ENCODE measurements at places on chromosomes 5 and 9.

- DNase-seq, result no peak
Measured at GRCh38 chr5:30891660-30892059, 301.8 kb upstream of the CDH6 start.

DNA sequence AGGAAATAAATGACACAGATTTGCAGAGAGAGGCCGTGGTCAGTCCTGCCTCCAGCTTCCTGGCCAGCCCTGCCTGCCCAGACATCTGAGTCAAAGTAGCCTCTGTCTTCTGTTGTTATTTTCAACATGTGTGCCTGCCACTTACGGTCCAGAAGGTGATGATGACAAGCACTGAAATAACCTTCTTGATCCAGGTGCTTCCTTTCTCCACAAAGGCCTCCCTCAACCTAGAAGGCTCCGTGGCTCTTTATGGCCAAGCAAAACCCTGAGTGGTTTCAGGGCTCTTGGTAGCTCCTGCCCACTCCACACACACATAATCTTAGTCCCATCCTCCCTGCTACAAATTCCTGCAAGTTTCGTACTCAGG is 34.1 kb upstream of the SLC6A19 start:
- DNase-seq, result no peak

GRCh38 chr9:113011911-113012381 is at the start of gene ZNF883:
Gene ZNF883, minus strand, starts transcription at chr9:113012192.
- no peak for DNase-seq

GRCh38 chr9:115058175-115058574 is 59.8 kb downstream of the TNC start:
- DNase-seq, result no peak

GRCh38 chr5:33793836-33794549 is 97.8 kb downstream of the ADAMTS12 start:
- no peak for DNase-seq

DNA sequence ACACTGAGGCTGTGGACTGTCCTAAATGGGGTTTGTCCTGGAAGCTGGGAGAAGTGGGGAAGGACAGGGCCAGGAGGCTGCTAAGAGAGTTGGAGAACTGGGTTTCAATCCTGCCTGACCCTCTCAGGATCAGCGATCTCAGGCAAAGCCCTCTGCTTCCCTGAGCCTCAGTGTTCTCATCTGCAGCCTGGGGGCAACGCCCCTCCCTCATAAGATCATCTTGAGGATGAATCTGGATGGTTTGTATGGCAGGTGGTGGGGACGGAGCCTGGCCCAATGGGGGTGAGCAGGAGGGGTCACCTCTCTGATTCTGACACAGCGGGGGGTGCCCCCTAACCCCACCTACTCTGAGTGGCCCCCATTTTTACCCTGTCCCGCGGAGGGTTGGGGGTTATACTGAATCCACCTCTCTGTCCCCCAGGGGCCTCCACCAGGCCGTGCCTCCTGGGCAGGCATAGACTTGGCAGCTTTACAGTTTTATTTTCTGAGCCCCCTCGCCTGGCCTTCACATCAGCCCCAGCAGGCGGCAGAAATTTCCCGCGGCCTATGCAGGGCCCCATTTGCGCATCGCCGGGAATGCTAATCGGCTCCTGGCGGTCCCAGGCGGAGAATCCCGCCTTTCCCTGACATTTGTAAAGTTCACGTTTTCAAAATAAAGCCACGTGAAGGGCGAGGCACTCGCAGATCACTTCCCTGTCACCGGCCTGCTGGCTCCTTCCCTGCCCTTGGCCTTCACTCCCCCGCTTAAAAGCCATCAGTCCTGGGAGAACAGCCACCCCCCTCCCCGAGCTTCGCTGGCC is 17.8 kb upstream of the LAMC3 start:
- DNase-seq, result no peak

GRCh38 chr9:18976221-18976708 is 56.7 kb downstream of the SAXO1 start:
- DNase-seq, result no peak

GRCh38 chr9:106675780-106676179 is 187.2 kb upstream of the ZNF462 start:
- no peak for DNase-seq

- no peak for DNase-seq
Measured at GRCh38 chr5:41795125-41795524, 75.1 kb downstream of the OXCT1 start.

DNA sequence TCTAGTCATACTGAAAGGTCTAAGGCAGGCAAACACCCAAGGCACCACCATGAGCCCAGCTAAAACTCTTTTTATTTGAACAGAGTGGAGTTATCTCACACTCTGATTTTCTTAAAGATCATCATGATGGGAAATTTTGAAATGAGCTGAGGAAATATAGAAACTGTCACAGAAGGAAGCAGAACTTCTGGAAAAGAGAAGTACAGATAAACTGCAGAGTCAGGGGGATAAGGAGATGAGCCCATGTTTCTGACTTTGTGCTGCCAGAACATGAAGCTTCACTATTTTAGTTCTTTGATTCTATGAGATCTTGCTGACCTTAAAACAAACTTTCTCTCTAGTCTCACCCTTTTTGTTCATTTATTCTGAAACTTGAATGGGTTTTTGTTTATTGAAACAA is 406.5 kb upstream of the EDIL3 start:
- no peak for DNase-seq

DNA sequence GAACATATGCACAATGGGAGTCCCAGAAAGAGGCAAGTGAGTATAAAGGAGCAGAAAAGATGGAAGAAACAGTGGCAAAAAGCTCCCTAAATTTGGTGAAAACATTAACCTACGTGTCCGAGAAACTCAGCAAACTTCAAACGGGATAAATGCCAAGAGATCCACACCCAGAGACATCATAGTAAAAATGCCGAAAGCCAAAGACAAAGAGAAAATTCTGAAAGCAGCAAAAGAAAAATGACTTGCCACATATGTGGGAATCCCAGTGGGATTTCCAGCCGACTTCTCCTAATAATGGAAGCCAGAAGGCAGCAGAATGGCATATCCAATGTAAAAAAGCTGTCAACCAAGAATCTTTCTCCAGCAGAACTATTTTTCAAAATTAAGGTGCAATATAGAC is 101.2 kb downstream of the ADAMTS2 start:
- DNase-seq, result no peak

DNA sequence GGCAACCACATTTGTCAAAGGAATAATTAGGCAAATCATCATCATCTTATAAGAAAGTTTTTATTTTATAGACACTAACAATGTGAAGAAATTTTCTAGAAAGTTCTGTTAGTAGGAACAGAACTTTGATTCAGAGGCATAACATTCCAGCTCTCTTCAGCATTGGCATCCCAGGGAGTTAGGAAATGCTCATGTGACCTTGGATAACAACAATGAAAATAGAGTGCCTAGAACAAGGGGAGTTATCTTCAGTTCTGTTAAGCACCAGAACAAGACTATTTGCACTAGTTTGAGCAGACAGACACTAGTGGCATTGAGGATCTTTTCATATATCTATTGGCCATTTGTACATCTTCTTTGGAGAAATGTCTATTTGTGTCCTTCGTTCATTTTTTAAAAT is 7.0 kb upstream of the NMUR2 start:
- no peak for DNase-seq

- DNase-seq, result no peak
Measured at GRCh38 chr5:4246447-4246846, 650.8 kb downstream of the IRX1 start.

GRCh38 chr5:23274171-23274570 is 233.2 kb upstream of the PRDM9 start:
- no peak for DNase-seq

DNA sequence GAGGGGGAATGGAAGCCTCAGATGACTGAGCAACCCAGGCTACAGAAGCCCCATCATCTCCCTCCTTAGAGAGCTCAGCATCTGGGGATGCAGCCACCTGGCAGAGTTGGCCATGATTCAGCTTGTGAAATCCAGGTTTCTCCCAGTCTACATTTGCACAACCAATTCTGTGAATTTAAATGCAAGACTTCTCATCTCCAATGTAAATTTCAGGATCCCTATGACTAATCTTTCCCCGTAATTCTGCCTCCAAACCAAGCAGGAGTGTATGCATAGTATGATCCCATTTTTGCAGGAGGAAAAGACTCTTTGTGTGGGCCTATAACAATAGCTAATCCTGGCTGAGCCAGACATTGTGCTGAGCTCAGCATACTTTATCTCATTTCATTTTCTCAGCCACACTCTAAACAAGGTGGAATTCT is 59.6 kb upstream of the IL17B start:
- DNase-seq, result no peak

GRCh38 chr9:86668488-86668887 is 278.8 kb downstream of the GAS1 start:
- no peak for DNase-seq

GRCh38 chr9:118230329-118230728 is 526.1 kb downstream of the TLR4 start:
- no peak for DNase-seq

- no peak for DNase-seq
Measured at GRCh38 chr5:51414516-51414915, 31.3 kb downstream of the ISL1 start.

DNA sequence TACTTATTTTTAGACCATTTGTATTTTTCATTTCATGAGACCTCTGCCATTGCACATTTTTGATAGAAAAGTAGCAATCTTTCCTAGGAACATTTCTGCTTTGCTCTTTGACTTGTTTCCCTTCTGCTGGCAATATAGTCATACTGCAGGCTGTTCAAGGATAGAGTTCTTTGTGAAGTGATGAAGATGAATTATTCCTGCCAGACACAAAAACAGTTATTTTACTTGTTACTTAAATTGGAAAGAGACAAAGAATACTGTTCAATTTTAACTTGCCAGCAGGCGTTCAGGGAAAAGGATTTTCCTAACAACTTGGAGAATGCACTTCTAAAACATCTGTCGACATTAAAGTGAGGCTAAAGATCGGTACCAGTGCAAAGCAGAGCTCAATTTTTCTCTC is 251.7 kb upstream of the ACTBL2 start:
- DNase-seq, result no peak

GRCh38 chr9:21392270-21392669 is 7.1 kb upstream of the IFNA2 start:
- no peak for DNase-seq

GRCh38 chr9:114449236-114449635 is 56.0 kb downstream of the WHRN start:
- DNase-seq, result no peak

GRCh38 chr5:173534664-173535063 is 81.8 kb downstream of the BOD1 start:
- DNase-seq, result no peak

DNA sequence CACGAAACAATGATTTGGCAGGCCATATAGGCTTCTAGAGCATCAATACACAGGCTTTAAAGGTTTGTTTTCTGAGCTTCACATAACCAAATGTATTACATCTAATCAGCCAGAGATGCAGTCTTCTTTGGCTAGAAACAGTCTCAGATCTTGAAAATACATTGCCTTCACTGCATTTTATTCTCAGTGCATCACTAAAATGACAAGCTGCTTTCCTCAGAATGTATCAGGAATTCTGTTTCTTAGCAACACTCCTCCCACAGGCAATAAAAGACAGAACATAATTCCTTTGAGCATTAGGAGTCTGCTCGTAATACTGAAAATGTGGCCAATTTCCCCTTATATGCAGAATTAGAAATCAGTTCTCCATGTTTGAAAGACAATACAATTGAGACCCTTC is 36.9 kb downstream of the FEM1C start:
- DNase-seq, result no peak

DNA sequence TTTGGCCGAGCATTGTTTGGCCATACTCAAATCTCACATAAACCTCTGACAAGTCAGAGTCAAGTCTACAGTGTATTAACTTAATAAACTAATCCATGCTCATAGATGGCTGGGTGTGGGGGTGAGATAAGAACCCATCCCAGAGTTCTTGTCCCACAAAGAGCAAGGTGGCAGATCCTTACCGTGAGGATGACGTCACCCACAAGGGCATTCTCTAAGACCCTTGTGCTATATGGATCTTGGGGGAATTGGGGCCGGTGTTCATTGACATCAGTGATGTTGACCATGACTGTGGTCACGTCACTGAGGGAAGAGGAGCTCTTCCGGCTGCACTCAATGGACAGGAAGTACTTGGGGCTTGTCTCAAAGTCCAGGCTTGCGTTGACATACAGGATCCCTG is 62.1 kb downstream of the FAT2 start:
- no peak for DNase-seq

DNA sequence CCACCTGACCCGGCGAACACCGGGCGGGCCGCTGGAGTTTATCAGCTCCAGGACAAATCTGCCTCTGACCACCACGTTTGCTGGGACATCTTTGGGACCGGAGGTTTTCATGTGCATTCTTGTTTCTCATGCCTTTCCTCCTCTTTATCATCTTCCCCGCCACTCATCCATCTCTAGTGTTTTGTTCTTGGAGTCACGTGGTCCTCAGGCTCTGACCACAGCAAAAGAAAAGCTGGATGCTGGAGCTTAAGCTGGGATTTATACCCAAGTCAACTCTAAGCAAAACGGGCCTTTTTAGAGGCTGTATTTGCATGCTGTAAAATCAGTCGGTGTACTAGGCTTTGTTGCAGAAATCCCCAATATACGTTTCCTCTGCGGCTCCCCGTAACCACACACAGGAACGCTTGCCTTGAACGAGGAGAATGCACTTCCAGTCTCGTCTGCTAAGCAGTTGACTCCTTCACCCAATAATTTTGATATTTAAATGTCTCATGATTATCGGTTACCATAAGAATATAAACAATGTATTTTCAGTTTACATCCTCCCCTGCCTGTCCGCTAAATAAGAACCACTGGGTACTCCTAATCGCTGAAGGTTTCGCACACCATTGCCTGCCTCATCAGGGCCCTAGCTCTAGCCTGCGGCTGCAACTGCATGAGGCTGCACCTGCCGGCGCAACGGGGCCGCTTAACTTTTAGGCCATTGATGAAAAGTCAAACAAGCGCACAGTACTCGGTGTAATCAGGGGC is 560 bp upstream of the NDUFS6 start:
- DNase-seq, result no peak

GRCh38 chr5:52740007-52740406 is 47.7 kb upstream of the ITGA1 start:
- DNase-seq, result no peak

GRCh38 chr9:33452828-33453271 is 5.5 kb upstream of the AQP3 start:
- DNase-seq, result no peak

- DNase-seq, result no peak
Measured at GRCh38 chr5:100110497-100110896, 424.7 kb upstream of the FAM174A start.

- no peak for DNase-seq
Measured at GRCh38 chr9:3332802-3333201, 193.0 kb downstream of the RFX3 start.

DNA sequence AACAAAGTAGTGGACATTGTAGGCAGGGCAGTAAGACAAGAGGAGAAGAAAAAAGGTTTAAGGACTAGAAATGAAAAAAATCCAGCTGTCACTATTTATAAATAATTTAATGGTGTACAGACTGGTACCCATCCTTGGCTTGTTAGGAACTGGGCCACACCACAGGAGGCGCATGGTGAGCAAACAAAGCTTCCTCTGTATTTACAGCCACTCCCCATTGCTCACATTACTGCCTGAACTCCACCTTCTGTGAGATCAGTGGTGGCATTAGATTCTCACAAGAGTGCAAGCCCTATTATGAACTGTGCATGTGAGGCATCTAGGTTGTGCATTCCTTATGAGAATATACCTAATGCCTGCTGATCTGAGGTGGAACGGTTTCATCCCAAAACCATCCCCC is 62.6 kb upstream of the DMAC1 start:
- DNase-seq, result no peak

Data from esophagus squamous epithelium (tissue), 5 donors.